GM04503 (cell line): ENCODE measurements at places on chromosomes 1 and 21.

GRCh38 chr1:227886993-227887696 is 60.6 kb downstream of the WNT9A start:
- no peak for DNase-seq

GRCh38 chr1:212718499-212718898 is 18.9 kb upstream of the BATF3 start:
- no peak for DNase-seq

GRCh38 chr1:199073166-199073565 is 434.3 kb downstream of the PTPRC start:
- no peak for DNase-seq

DNA sequence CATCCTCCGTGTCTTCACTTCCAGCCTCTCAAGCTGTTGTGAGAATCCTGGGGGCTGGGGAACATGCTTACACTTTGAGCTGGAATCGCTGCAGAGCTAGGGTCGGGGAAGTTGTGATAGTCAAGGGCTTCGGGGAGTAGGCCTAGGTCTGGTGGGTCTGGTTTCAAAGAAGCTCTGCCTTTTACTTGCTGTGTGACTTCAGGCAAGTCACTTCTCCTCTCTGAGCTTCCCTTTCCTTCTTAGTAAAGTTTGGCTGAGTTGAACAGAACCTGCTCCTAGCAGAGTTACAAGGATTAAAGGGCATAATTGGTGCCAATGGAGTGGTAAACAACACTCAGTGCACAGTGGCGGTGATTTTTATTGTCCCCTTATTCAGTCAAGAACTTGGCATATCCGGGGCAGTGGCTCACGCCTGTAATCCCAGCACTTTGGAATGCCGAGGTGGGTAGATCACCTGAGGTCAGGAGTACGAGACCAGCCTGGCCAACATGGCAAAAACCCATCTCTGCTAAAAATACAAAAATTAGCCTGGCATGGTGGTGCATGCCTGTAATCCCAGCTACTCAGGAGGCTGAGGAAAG is 25.7 kb downstream of the ARHGEF19 start:
- DNase-seq: no peak

DNA sequence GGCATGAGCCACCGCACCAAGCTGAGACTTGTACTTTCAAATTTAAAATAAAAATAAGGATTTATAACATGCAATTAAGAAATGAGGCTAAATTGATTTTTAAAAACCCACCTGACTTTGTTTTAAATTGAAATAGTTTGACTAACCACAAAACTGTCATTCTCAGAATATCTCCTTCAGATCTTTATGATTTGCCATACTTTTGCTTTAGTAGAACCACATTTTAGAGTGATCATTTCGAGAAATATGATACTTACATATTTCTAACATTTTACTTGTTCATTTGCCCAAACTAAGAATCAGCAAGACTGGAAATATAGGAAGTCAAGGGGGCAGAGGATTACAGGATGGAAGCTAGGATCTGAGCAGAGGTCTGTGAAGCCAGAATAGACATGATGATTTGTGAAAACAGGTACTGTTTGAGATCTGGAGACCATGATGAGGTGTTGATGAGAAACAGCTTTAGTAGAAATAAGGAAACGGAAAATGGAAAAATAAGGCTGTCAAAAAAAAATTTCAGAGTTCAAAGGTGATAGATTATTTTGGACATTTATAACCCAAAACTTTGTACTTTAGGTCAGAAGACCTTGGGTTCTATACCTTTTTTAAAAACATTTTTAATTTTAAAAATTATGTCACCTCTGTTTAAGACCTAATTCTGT is 44.8 kb downstream of the GIPC2 start:
- DNase-seq: no peak

- DNase-seq: peak; percentile 89
Observed at GRCh38 chr1:245091818-245092637, 62.8 kb upstream of the KIF26B start.

DNA sequence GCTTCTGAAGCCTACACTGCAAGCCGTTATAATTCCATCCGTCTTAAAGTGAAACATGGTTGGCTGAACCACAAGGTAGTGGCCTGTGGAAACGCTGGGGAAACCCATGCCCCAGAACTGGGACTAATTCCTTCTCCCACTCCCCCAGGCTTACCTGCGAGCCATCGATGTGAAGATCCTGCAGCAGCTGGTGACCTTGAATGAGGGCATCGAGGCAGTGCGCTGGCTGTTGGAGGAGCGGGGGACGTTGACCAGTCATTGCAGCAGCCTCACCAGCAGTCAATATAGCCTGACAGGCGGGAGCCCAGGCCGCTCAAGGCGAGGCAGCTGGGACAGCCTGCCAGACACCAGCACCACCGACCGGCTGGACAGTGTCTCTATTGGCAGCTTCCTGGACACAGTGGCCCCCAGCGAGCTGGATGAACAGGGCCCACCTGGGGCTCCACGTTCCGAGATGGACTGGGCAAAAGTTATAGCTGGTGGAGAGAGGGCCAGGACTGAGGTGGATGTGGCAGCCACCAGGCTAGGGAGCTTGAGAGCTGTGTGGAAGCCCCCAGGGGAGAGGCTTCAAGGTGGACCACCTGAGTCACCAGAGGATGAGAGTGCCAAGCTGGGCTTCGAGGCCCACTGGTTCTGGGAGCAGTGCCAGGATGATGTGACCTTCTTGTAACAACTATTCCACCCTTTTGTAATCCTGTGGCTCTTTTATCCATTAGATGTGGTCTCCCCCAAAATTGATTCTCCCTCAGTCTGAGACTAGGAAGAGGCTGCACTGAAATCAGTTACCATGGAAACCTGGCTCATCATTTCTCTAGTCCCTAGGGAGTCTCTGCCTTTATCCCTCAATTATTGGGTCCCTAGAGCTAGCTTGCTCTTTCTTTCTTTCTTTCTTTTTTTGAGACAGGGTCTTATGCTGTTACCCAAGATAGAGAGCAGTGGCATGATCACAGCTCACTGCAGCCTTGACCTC is 16.7 kb downstream of the LURAP1 start:
- DNase-seq: no peak

- no peak for DNase-seq
Observed at GRCh38 chr1:58845942-58846341, 62.1 kb upstream of the JUN start.

GRCh38 chr1:181482521-181483284 is 614 bp upstream of the CACNA1E start:
- no peak for DNase-seq

- no peak for DNase-seq
Observed at GRCh38 chr1:225987491-225988316, 11.4 kb downstream of the SDE2 start.

- no peak for DNase-seq
Observed at GRCh38 chr1:241332037-241332409, 25.0 kb downstream of the RGS7 start.

- DNase-seq: peak; percentile 42
Observed at GRCh38 chr1:245566952-245567351, 412.2 kb downstream of the KIF26B start.

DNA sequence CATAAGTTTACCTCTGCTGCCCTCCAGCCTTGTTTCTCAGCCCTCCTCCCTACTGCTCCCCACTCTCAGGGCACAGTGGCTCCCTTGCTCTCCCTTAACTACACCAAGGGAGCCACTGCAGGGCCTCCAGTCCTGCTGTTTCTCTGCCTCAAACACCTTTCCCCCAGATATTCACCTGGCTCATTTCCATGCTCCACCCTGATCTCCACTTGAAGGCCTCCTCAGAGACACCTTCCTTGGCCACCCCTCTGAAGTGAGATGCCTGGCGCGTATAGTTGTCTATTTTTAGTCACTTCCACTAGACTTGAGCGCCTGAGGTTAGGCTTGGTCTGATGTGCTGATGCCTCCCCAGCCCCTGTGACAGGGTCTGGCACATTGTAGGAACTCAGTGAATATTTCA is 34.9 kb downstream of the SEC16B start:
- DNase-seq: no peak

DNA sequence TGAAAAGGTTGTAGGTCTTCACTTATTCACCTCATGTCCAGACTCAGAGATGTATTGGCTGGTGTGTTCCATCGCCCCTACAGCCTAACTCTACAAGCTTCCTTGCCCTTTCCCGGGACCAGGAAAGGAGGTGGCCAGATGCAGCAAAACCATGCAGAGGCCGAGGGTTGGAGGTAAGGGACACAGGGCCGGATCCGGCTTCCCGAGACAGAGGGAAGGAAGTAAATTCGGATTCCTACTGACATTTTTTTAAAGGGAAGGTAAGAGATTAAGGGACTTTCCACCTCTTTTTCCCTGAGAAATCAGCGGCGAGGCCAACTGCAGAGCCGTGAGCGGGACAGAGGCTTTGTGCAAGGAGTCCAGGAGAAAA is 12.7 kb downstream of the EPHA10 start:
- DNase-seq: no peak

DNA sequence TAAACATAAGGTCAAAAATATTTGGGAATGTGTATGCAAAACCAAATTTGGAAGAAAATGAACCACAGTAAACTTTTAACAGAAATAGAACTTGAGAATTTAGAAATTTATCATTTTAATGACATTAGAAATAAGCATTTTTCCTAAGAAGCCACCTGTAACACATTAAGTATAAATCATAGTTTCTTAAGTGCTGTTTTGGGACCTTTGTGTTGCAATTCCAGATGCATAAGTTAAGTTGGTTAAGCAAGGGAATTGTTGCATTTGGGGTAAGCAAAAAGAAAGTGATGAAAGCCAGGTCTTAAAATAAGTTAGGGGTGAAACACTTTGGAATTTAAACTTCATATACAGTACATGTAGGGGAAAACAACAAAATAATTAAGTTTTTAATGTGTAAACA is 49.8 kb downstream of the CDKN2C start:
- peak; percentile 31 for DNase-seq

- DNase-seq: no peak
Observed at GRCh38 chr1:5424802-5425703, 567.2 kb downstream of the NPHP4 start.

DNA sequence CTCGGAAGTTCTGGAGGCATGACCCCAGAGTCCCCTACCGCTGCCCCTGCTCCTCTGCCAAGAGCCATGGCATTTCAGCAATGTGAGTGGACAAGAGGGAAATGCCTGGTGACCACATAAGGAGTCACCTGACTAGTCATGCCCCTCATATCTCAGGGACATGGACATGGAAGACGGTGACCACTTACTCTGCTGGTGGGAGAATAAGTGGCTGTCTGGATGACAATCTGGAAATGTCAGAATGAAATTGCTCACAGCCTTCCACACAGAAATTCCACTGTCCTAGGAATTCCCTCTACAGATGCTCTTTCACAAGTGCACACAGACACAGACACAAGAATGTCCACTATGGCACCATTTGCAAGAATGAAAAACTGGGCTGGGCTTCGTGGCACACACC is 24.3 kb upstream of the PLEKHG5 start:
- no peak for DNase-seq

- no peak for DNase-seq
Observed at GRCh38 chr21:44329086-44329889, 9.9 kb downstream of the CFAP410 start.

DNA sequence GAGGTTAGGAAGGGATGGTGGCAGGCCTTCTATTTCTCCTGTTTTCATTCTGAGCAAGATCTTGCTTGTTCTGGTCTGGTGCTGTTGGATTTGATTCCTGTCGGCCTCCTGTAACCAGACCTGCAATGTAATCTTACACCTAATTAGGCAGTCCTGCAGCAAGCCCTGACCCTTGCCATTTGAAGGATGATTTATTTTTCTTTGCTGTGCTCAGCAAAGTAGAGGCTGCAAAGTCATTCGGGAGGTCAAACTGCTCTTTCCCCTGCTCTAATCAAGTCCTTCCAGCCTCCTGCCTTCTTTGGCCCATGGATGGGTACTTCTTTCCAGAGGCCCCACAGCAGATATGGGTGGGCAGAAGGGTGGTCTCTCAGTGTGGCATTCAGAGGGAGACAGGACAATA is 417.7 kb upstream of the USP24 start:
- no peak for DNase-seq

GRCh38 chr1:109787845-109788601 is 24.3 kb upstream of the EPS8L3 start:
- DNase-seq: no peak

- no peak for DNase-seq
Observed at GRCh38 chr1:19619697-19620384, 24.3 kb upstream of the NBL1 start.
